ENCODE measurements at places on chromosomes 3 and 15. TPM values are rescaled to one million over a fixed set of nuclear protein-coding genes. Genes with fewer than 3 reads are reported as not detected.
A peak's percentile ranks its signal among the peaks of the same experiment; 100 is the strongest.

The KLHL6 gene
- 4.6 TPM for total RNA-seq

The EIF4G1 gene
- total RNA-seq: 285 TPM

GRCh38 chr15:51132384-51133139 lies 37.9 kb upstream of the TNFAIP8L3 start:
- H3K4me1 ChIP-seq: no peaks in the 10 kb centered on the region
- no peak overlapping the region for H3K27ac ChIP-seq
- DNase-seq: peak; percentile 87

GRCh38 chr3:27356976-27357375 lies 12.2 kb downstream of the NEK10 start:
- peaks cover 3% of the 10 kb centered on the region for H3K27me3 ChIP-seq
- no peaks in the 10 kb centered on the region for H3K4me1 ChIP-seq
- DNase-seq: no peak
- H3K27ac ChIP-seq: no peak overlapping the region

DNA sequence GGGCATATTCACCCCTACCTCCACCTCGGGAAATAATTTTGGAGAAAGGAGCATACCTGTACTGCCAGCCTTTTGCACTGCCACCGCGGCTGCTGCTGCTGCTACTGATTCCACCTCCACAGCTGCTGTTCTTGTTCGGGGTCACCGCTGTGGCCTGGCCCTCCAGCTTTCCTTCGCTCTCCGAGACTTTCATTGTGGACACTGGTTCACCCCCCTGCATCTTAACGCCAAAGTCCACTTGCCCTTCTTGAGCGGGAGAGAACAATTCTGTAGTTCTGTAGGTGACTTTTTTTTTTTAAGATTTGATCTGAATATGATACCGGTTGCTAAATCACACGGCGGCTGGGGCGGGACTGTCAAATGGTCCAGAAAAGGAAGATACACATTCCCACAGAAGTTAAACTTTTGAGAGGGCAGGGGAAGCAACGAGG lies 701 bp downstream of the OSBPL11 start:
- DNase-seq: peak; percentile 52
- H3K27ac ChIP-seq: peak overlapping the region; percentile 66
- H3K36me3 ChIP-seq: no peaks in the 10 kb centered on the region

GRCh38 chr15:84885801-84886200 lies 1.3 kb downstream of the SLC28A1 start:
- H3K27me3 ChIP-seq: no peaks in the 10 kb centered on the region
- no peaks in the 10 kb centered on the region for H3K36me3 ChIP-seq
- H3K27ac ChIP-seq: no peak overlapping the region

- H3K27ac ChIP-seq: no peak overlapping the region
- DNase-seq: no peak
- no peaks in the 10 kb centered on the region for H3K27me3 ChIP-seq
- H3K36me3 ChIP-seq: no peaks in the 10 kb centered on the region
- H3K4me1 ChIP-seq: no peaks in the 10 kb centered on the region
- H3K4me3 ChIP-seq: no peak overlapping the region
These were observed 138.3 kb downstream of the TAFA4 start for GRCh38 chr3:68793759-68794701.

GRCh38 chr3:157135671-157136396 lies 24.1 kb downstream of the CCNL1 start:
- no peak overlapping the region for H3K27ac ChIP-seq
- H3K4me3 ChIP-seq: no peak overlapping the region
- H3K4me1 ChIP-seq: peaks cover 8% of the 10 kb centered on the region

The CCR3 gene
- 0.29 TPM for total RNA-seq

The SORD gene
- 6.8 TPM for total RNA-seq

GRCh38 chr3:23815879-23816278 lies 10.1 kb downstream of the UBE2E1 start:
- H3K27ac ChIP-seq: no peak overlapping the region
- no peaks in the 10 kb centered on the region for H3K4me1 ChIP-seq
- H3K4me3 ChIP-seq: no peak overlapping the region
- H3K27me3 ChIP-seq: no peaks in the 10 kb centered on the region
- H3K36me3 ChIP-seq: no peaks in the 10 kb centered on the region

The SAMMSON gene
- 14.7 TPM for total RNA-seq

The TRAIP gene
- 2.6 TPM for total RNA-seq

DNA sequence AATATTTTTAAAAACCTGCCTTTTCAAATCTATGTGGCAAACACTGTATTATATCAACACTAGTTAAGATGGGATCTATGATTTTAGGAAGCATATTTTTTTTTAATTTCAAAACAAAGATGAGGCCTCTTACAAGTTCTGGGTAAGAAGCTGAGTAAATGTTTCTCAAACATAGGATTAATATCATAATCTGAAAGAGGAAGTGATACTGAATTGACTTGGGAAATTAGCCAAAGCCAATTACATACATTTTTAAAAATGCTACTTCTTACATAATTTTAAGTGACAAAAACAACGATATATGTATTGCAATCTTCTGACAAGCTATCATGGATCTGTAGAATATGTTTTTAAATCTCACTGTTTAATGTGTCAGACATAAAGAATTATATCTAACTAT lies 135.1 kb upstream of the UBP1 start:
- no peak for DNase-seq
- H3K27ac ChIP-seq: no peak overlapping the region
- no peak overlapping the region for H3K4me3 ChIP-seq
- peaks cover 2% of the 10 kb centered on the region for H3K36me3 ChIP-seq

GRCh38 chr3:17431004-17431403 lies 311.4 kb downstream of the TBC1D5 start:
- no peaks in the 10 kb centered on the region for H3K36me3 ChIP-seq
- no peaks in the 10 kb centered on the region for H3K4me1 ChIP-seq
- H3K27ac ChIP-seq: no peak overlapping the region
- H3K27me3 ChIP-seq: no peaks in the 10 kb centered on the region

GRCh38 chr3:72872183-72872582 lies 15.7 kb upstream of the GXYLT2 start:
- H3K27ac ChIP-seq: no peak overlapping the region
- DNase-seq: no peak
- no peaks in the 10 kb centered on the region for H3K36me3 ChIP-seq
- H3K4me1 ChIP-seq: no peaks in the 10 kb centered on the region

DNA sequence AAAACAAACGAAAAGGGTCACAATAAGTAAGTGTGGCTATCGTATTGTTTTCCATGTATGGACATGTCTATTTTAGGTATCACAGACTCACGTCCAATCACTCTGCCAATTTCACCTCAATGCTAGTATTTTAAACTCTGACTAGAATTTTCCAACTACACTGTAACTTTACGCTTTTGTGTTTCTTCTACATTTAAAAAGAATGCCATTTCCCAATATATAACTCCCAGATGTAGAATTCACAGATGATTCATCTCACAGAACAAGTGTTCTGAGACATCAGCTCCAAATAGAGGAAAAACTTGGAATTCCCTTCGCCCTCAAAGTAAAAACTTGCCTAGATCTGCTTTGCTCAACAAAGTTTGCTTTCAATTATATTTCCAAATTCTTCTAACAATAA lies 14.2 kb downstream of the LRIG1 start:
- no peaks in the 10 kb centered on the region for H3K27me3 ChIP-seq
- DNase-seq: no peak
- no peak overlapping the region for H3K27ac ChIP-seq
- H3K4me3 ChIP-seq: no peak overlapping the region
- peaks cover 10% of the 10 kb centered on the region for H3K4me1 ChIP-seq
- H3K36me3 ChIP-seq: no peaks in the 10 kb centered on the region

- H3K27me3 ChIP-seq: no peaks in the 10 kb centered on the region
- H3K4me3 ChIP-seq: no peak overlapping the region
- H3K36me3 ChIP-seq: no peaks in the 10 kb centered on the region
- DNase-seq: no peak
- no peak overlapping the region for H3K27ac ChIP-seq
- no peaks in the 10 kb centered on the region for H3K4me1 ChIP-seq
These were observed 44.4 kb upstream of the PSMD6 start for GRCh38 chr3:64067506-64068346.

- no peak overlapping the region for H3K4me3 ChIP-seq
- H3K27me3 ChIP-seq: no peaks in the 10 kb centered on the region
- no peaks in the 10 kb centered on the region for H3K4me1 ChIP-seq
- no peaks in the 10 kb centered on the region for H3K36me3 ChIP-seq
These were observed 13.3 kb upstream of the PLXND1 start for GRCh38 chr3:129619726-129620162.

DNA sequence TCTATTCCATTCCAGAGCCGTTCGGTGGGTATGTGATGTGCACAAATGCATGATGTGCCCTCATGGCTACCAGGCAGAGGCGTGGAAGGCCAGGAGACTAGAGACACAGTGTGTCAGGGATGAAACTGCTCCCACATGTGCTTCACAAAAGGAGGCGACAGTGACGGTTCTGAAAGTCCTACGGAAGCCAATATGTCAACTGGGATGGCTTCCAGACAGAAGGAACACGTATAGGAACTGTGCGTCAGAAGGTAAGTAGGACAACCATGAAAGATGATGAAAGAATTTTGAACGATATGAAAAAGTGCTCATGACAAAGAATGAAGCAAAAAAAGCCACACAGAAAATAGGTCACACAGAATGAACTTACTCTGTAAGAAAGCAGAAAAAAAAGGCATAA lies 34.1 kb downstream of the GLB1 start:
- no peak overlapping the region for H3K4me3 ChIP-seq
- no peaks in the 10 kb centered on the region for H3K27me3 ChIP-seq
- H3K4me1 ChIP-seq: no peaks in the 10 kb centered on the region
- no peak overlapping the region for H3K27ac ChIP-seq
- DNase-seq: no peak
- H3K36me3 ChIP-seq: peaks cover 4% of the 10 kb centered on the region

GRCh38 chr15:80071652-80072051 lies 12.2 kb downstream of the ZFAND6 start:
- no peaks in the 10 kb centered on the region for H3K27me3 ChIP-seq
- H3K4me1 ChIP-seq: peaks cover 3% of the 10 kb centered on the region
- no peak overlapping the region for H3K4me3 ChIP-seq
- no peak overlapping the region for H3K27ac ChIP-seq

The SLC7A14 gene
- not detected for total RNA-seq

The LRRC31 gene
- not detected for total RNA-seq

DNA sequence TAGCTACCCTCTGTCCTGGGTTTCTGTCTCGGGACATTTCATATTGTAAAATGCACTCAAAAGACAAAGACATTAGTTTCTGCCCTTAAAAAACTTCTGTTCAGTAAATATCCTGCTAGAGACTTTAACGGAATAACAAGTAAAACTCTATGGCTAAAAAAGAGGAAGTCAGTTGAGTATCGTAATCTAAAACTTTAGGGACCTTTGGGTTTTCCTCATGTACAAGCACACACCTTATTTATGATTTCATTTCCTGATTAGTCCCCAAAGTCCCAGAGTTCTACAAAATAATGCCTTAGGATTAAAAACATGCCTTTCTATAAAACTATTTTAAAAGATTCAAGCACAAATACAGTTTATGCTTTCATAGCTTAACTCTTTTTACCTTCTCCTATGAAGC lies 585.9 kb downstream of the UNC13C start:
- no peak for DNase-seq
- H3K27me3 ChIP-seq: no peaks in the 10 kb centered on the region
- H3K4me3 ChIP-seq: no peak overlapping the region

DNA sequence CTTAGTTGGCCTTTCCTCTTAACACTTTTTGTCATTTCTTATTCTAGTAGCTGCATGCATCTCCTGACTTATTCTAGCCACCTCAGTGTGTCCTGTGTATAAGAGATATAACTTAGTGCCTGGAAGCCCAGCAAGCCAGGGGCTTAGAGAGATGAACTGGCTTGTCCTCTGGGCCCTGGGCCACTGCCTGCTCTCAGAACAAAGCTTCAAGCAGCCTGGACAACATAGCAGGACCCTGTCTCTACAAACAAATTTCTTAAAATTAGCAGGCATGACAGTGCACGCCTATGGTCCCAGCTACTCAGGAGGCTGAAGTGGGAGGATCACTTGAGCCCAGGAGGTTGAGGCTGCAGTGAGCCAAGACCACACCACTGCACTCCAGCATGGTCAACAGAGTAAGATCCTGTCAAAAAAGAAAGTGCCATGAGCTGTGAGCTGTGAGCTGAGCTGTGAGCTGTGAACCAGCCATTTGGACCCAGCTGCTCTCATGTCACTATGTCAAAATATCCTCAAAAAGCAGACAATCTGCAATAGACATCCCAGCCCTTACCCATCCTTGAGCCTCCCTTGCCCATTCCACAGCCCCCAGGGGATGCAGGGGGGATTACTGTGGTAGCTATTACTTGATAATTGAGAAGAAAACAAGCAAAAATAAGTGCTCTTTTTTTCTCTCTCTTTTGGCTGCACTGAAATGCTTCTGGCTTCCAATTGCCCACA lies 174.5 kb downstream of the OPA1 start:
- H3K4me1 ChIP-seq: no peaks in the 10 kb centered on the region
- H3K27me3 ChIP-seq: no peaks in the 10 kb centered on the region
- no peak overlapping the region for H3K4me3 ChIP-seq

GRCh38 chr3:29512641-29513040 lies 231.8 kb downstream of the RBMS3 start:
- no peaks in the 10 kb centered on the region for H3K36me3 ChIP-seq
- H3K4me3 ChIP-seq: no peak overlapping the region
- no peaks in the 10 kb centered on the region for H3K27me3 ChIP-seq
- peaks cover 3% of the 10 kb centered on the region for H3K4me1 ChIP-seq
- H3K27ac ChIP-seq: no peak overlapping the region

DNA sequence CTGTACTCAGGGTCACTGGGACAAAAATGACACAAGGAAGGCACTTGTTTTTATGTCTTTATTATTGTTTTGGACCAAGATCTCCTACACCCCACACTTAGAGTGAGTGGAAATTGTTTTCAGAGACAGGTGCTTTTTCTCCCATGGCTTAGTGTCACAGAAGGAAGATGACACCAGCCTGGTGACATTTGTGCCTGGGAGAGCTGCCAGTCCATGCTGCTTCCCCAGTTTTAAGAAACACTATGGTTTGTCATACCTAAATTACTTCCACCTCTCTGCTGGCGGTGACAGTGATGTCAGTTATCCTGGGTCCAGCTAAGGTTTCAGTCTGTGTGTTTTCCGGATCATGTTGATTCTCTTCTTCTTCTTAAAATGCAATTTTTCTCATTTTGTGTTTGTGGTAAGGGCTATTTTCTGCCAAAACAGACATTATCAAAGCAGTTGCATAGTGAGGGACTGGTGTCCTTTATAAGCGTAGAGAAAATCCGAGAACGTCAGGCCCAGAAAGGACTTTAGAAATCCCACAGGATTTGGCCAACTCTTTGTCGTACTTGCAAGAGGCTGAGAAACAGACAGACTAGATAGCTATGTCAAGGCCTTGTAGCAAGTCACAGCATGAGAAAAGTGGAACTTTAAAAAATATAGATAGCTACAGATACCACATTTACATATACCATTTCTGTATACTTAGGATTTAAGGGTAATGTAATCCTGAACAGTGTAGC lies 149.5 kb downstream of the TP63 start:
- H3K4me1 ChIP-seq: no peaks in the 10 kb centered on the region
- no peak overlapping the region for H3K4me3 ChIP-seq
- H3K27me3 ChIP-seq: no peaks in the 10 kb centered on the region
- no peak for DNase-seq

The FOXL2NB gene
- not detected for total RNA-seq

GRCh38 chr3:78621061-78621716 lies 1146.6 kb downstream of the ROBO1 start:
- H3K4me3 ChIP-seq: no peak overlapping the region
- no peak overlapping the region for H3K27ac ChIP-seq
- H3K36me3 ChIP-seq: peaks cover 6% of the 10 kb centered on the region

GRCh38 chr3:53513556-53514190 lies 19.3 kb downstream of the CACNA1D start:
- H3K36me3 ChIP-seq: no peaks in the 10 kb centered on the region
- no peaks in the 10 kb centered on the region for H3K4me1 ChIP-seq
- no peaks in the 10 kb centered on the region for H3K27me3 ChIP-seq
- H3K27ac ChIP-seq: no peak overlapping the region

The PCSK6 gene
- total RNA-seq: 11.2 TPM

GRCh38 chr3:13139471-13140065 lies 66.3 kb upstream of the IQSEC1 start:
- no peak overlapping the region for H3K4me3 ChIP-seq
- H3K27me3 ChIP-seq: no peaks in the 10 kb centered on the region

The GNAT1 gene
- total RNA-seq: not detected

- H3K27me3 ChIP-seq: no peaks in the 10 kb centered on the region
- H3K36me3 ChIP-seq: no peaks in the 10 kb centered on the region
These were observed 89.4 kb upstream of the ANKRD34C start for GRCh38 chr15:79193103-79193502.

Measured in aorta (tissue), 5 donors.